Esophagus squamous epithelium (tissue), 5 donors: ENCODE measurements at places on chromosomes 4 and X. TPM values are rescaled to one million over a fixed set of nuclear protein-coding genes. Genes with fewer than 3 reads are reported as not detected.

DNA sequence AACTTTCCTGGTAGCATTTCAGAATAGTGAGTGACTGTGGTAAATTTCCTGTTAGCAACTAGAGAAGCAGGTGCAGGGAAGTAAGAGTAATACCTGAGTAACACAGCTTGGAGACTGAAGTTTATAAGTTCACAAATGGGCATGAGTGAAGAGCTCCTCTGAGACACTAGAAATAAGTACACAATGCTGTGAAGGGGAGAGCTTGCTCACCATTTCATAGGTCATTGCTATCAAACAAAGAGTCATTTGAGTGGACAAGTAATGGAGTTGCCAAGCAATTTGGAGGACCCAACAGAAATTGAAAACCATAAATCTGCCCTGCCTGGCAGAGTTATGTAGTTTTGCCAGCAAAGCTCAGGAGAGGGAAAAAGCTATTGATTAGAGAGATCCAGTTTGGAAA lies 523.6 kb downstream of the TRAM1L1 start:
- no peaks in the 10 kb centered on the region for H3K4me1 ChIP-seq
- no peak for DNase-seq
- no peaks in the 10 kb centered on the region for H3K36me3 ChIP-seq
- no peak overlapping the region for H3K4me3 ChIP-seq

DNA sequence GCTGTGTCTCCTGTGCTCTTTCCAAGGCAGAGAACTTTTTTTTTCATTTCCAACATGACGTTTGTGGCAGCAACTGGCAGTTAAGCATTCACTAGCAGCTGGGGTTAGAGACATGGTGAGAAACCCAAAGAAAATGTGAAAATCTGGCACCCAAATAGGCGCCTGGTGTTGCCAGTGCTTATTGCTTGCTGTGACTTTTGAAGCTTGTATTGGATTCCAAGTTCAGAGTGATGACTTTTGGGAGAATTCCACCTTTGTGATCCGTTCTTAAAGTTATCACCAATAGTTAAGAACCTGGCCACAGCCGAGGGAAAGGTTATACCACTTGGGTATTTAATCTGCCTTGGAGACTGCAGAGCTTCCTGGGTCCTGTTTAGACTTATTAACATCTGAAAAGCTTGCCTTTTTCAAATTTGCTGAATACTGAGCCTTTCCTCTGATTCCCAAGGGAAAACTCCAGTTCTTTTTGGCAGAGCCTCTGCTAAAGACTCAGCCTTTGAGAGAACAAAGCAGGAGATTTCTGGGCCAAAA lies 101.0 kb downstream of the OPHN1 start:
- H3K36me3 ChIP-seq = no peaks in the 10 kb centered on the region
- no peaks in the 10 kb centered on the region for H3K4me1 ChIP-seq
- no peak overlapping the region for H3K27ac ChIP-seq

DNA sequence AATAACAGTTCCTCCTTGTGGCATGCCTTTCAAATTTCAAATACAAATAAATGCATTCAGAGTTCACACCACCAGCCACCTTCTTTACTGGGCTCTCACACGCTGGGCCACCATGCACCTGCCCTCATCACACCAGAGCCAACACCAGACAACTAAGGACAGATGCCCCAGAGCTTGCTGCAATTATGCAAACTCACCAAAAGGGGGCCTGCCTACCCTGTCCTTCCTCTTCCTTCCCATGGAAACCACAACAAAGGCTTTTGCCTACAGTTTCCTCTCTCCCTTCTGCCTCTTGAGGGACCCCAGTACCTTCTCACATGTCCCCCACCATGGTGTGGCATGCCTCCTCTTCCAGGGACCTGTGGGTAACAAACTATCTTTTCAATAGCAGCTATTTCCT lies 1333.9 kb upstream of the TENM3 start:
- no peaks in the 10 kb centered on the region for H3K36me3 ChIP-seq
- H3K27me3 ChIP-seq = no peaks in the 10 kb centered on the region
- DNase-seq = no peak
- no peak overlapping the region for H3K27ac ChIP-seq
- H3K4me1 ChIP-seq = no peaks in the 10 kb centered on the region

SPANXN4 gene
- not detected for total RNA-seq

ASB5 gene
- total RNA-seq = 0.34 TPM
